Immature natural killer cell (primary cell): ENCODE measurements at places on chromosomes 7 and 10.

DNA sequence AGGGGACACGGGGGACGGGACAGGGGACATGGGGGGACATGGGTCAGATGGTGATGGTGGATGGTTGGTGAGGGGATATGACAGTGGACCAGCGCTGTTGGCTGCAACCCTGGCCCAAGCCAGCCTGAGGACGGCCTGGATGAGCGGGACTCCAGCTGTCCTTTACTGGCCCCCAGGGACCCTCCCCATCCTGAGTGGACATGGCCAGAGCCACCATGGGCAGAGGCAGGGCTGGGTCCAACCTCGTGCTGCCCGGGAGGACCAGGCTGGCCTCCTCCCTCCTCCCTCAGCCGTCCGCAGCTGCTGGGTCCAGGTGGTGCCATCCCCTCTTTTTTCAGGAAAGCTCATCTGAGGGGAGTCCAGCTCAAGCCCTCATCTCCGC lies 30.4 kb downstream of the GET4 start:
- H3K4me1 ChIP-seq, result peaks cover 19% of the 10 kb centered on the region
- H3K36me3 ChIP-seq, result peaks cover 7% of the 10 kb centered on the region
- peaks cover 4% of the 10 kb centered on the region for H3K27me3 ChIP-seq
- no peak overlapping the region for H3K4me3 ChIP-seq
- H3K27ac ChIP-seq, result no peak overlapping the region

- no peaks in the 10 kb centered on the region for H3K36me3 ChIP-seq
- no peak overlapping the region for H3K4me3 ChIP-seq
- no peak overlapping the region for H3K27ac ChIP-seq
- H3K4me1 ChIP-seq, result no peaks in the 10 kb centered on the region
- H3K27me3 ChIP-seq, result no peaks in the 10 kb centered on the region
These were observed 44.0 kb downstream of the GSDME start for GRCh38 chr7:24713039-24713793.

GRCh38 chr7:9958486-9958885 lies 1015.2 kb upstream of the PHF14 start:
- H3K27me3 ChIP-seq, result no peaks in the 10 kb centered on the region
- no peak overlapping the region for H3K4me3 ChIP-seq
- no peaks in the 10 kb centered on the region for H3K4me1 ChIP-seq
- no peak for DNase-seq
- no peaks in the 10 kb centered on the region for H3K36me3 ChIP-seq
- H3K27ac ChIP-seq, result no peak overlapping the region

- H3K27me3 ChIP-seq, result no peaks in the 10 kb centered on the region
- peaks cover 22% of the 10 kb centered on the region for H3K36me3 ChIP-seq
- no peak overlapping the region for H3K4me3 ChIP-seq
- no peak overlapping the region for H3K27ac ChIP-seq
- no peak for DNase-seq
These were observed 11.5 kb downstream of the ZMIZ2 start for GRCh38 chr7:44760034-44760580.

GRCh38 chr7:55132890-55133551 lies 114.2 kb downstream of the EGFR start:
- no peak overlapping the region for H3K4me3 ChIP-seq
- no peak overlapping the region for H3K27ac ChIP-seq
- H3K27me3 ChIP-seq, result no peaks in the 10 kb centered on the region
- no peaks in the 10 kb centered on the region for H3K36me3 ChIP-seq

GRCh38 chr10:116452338-116452720 lies 24.7 kb downstream of the PNLIPRP3 start:
- H3K36me3 ChIP-seq, result no peaks in the 10 kb centered on the region
- no peak overlapping the region for H3K27ac ChIP-seq
- no peak for DNase-seq
- no peak overlapping the region for H3K4me3 ChIP-seq
- H3K4me1 ChIP-seq, result no peaks in the 10 kb centered on the region

DNA sequence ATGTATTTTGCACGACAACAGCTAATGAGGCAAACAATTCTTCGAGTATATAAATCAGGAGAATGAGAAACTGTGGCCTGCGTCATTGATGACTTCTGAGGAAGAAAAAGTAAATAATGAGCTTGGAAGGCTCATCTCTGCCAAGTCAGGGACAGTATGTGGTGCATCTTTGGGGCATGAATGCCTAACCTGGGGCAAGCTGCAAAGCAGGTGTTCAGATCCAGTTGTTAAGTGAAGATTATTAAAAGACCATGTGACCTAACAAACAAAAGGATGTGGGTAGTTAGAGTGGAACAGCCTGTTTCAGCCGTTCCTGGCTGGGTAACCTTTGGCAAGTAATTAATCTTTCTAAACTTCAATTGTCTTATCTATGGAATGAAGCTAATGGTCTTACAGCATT lies 93.0 kb downstream of the LYZL2 start:
- H3K4me3 ChIP-seq, result no peak overlapping the region
- H3K4me1 ChIP-seq, result peaks cover 38% of the 10 kb centered on the region
- no peak for DNase-seq
- H3K36me3 ChIP-seq, result peaks cover 7% of the 10 kb centered on the region
- peak overlapping the region; percentile 36 for H3K27ac ChIP-seq

- DNase-seq, result no peak
- H3K36me3 ChIP-seq, result no peaks in the 10 kb centered on the region
- H3K4me3 ChIP-seq, result no peak overlapping the region
- H3K4me1 ChIP-seq, result peaks cover 1% of the 10 kb centered on the region
These were observed 16.2 kb upstream of the BLNK start for GRCh38 chr10:96287392-96288105.

DNA sequence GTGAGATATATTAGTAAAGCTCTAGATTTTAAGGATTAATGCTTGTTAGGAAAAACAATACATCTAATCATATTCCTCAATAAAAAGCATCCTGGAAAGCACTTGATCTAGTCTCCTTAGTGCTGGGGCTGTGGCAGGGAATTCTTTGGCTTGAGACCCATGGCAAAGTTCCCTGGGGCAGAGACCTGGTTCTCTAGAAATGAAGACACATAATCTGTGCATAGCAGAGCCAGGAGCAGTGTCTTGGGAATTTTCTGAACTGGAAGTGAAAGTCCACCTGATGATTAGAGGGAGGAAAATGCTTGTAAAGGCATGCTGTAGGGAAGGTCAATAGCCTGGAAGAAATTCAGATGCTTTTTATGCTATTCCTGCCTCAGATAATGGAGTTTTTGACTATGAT lies 247.4 kb downstream of the CDK14 start:
- no peak overlapping the region for H3K27ac ChIP-seq
- H3K4me1 ChIP-seq, result no peaks in the 10 kb centered on the region
- no peak for DNase-seq
- peaks cover 2% of the 10 kb centered on the region for H3K27me3 ChIP-seq

DNA sequence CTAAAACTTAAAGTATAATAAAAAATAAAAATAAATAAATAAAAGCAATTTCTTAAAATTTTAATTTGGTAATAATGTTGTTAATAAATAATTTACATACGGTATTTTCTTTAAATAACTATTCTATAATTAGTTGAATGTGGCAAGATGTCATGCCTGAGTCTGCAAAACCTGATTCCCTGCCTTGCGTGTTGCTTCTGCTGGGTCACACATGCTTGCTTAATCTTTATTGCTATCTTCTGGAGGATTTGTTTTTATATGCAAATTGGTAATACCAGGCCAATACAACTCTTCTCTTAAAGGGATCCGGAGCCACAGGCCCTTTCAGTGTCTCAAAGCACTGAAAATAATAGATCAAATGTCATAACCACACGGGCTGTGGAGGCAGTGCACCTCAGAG lies 59.4 kb upstream of the ABCB5 start:
- peaks cover 2% of the 10 kb centered on the region for H3K27me3 ChIP-seq
- DNase-seq, result no peak
- H3K4me1 ChIP-seq, result no peaks in the 10 kb centered on the region
- no peak overlapping the region for H3K27ac ChIP-seq
- no peak overlapping the region for H3K4me3 ChIP-seq

- H3K27ac ChIP-seq, result no peak overlapping the region
- no peak for DNase-seq
- no peak overlapping the region for H3K4me3 ChIP-seq
- H3K36me3 ChIP-seq, result no peaks in the 10 kb centered on the region
These were observed 587.0 kb downstream of the SDK1 start for GRCh38 chr7:3888096-3888495.

DNA sequence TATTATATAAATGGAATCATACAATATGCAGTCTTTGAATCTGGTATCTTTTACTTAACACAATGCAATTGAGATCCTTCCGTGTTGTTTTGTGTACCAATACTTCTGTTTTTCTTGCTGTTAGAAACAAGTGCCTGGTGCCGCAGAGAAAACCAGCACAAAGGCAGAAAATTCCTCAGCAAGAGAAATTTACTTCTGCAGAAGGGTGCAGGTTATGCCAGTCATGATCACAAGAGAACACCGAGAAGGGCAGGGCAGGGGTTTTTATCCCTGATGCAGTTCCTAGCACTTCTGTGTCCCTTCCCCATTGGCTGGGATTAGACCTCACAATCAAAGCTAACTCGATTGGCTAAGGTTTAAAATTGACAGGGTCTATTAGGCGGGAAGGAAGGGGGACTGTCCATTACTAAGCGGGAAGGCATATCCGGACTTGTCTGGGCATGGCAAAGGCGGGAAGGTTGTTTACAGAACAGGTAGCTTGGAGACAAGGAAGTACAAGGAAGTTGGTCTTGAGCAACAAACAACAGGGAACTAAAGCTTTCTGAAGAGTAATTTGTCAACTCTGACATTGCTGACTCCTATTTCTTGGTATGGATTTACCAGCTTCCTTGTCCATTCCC lies 2.4 kb upstream of the ZNF33B start:
- DNase-seq, result no peak
- no peak overlapping the region for H3K4me3 ChIP-seq
- H3K27me3 ChIP-seq, result peaks cover 2% of the 10 kb centered on the region
- peak overlapping the region; percentile 49 for H3K27ac ChIP-seq
- no peaks in the 10 kb centered on the region for H3K36me3 ChIP-seq

GRCh38 chr10:86863484-86863842 lies 94.0 kb downstream of the MMRN2 start:
- H3K4me3 ChIP-seq, result no peak overlapping the region
- DNase-seq, result no peak
- no peaks in the 10 kb centered on the region for H3K4me1 ChIP-seq
- no peaks in the 10 kb centered on the region for H3K27me3 ChIP-seq
- H3K36me3 ChIP-seq, result no peaks in the 10 kb centered on the region
- H3K27ac ChIP-seq, result no peak overlapping the region

DNA sequence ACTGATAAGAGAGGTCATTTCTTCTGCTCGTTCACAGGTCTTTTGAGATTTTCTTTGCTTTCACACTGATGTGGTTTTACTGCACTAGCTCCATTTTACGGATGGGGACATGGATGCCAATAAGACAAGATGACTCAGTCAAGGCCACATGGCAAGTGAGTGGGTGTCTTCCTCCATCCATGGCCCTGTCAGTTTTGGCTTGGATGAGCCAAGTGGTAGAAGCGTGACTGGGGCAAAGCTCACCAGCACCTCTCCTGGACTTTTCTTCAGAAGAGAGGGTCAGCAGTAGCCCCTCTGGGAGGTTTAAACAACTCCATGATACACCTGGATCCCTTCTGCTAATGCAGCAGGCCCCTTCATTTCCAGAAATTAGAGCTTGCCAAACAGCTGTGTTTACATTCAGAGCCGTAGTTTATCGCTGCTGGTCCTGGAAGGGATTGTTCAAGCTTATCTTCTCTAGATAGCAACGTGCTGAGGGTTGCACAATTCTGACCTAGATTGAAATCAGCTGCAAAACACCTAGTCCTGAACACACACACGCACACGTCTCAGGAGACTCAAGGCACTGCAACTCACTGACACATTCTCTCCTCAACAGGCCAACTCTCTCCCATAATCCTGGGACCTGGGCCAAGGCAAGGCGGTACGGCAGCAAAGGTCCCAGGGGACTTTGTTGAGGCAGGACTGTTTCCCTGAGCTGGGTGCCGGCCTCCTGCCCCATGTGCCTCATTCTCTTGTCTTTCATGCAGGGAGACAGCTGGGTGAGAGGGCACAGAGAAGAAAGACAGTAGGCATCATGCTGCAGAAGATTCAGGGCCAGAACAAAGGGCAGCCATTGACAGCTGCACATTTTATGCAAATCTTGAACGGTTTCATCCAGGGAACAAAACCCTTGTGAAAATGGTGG lies 14.2 kb upstream of the PDCD4 start:
- peaks cover 72% of the 10 kb centered on the region for H3K4me1 ChIP-seq
- peak overlapping the region; percentile 90 for H3K27ac ChIP-seq
- no peak for DNase-seq
- H3K27me3 ChIP-seq, result peaks cover 4% of the 10 kb centered on the region
- no peaks in the 10 kb centered on the region for H3K36me3 ChIP-seq

GRCh38 chr10:124027031-124027611 lies 66.3 kb downstream of the CHST15 start:
- H3K27ac ChIP-seq, result no peak overlapping the region
- no peak for DNase-seq
- no peaks in the 10 kb centered on the region for H3K4me1 ChIP-seq

DNA sequence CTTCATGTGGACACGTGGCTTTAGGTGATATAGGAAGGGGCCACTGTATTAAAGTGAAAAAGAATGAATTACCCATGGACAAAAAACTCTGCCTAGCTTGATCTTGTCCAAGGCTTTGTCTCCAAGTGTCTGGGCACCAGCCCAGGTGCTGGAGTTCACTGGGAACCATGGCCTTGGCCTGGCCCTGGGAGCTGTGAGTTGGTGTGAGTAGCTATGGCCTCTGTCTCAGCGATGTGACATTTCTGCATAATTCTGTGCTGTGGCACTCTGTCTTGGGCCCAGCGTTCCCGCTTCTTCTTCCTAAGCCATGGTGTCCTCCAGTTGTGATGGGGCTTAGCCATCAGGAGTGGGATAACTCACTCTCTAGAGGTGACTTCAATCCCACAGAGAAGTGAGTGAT lies 119.0 kb upstream of the PPP2R2D start:
- peaks cover 8% of the 10 kb centered on the region for H3K36me3 ChIP-seq
- no peak for DNase-seq
- H3K27me3 ChIP-seq, result no peaks in the 10 kb centered on the region
- H3K4me1 ChIP-seq, result no peaks in the 10 kb centered on the region

DNA sequence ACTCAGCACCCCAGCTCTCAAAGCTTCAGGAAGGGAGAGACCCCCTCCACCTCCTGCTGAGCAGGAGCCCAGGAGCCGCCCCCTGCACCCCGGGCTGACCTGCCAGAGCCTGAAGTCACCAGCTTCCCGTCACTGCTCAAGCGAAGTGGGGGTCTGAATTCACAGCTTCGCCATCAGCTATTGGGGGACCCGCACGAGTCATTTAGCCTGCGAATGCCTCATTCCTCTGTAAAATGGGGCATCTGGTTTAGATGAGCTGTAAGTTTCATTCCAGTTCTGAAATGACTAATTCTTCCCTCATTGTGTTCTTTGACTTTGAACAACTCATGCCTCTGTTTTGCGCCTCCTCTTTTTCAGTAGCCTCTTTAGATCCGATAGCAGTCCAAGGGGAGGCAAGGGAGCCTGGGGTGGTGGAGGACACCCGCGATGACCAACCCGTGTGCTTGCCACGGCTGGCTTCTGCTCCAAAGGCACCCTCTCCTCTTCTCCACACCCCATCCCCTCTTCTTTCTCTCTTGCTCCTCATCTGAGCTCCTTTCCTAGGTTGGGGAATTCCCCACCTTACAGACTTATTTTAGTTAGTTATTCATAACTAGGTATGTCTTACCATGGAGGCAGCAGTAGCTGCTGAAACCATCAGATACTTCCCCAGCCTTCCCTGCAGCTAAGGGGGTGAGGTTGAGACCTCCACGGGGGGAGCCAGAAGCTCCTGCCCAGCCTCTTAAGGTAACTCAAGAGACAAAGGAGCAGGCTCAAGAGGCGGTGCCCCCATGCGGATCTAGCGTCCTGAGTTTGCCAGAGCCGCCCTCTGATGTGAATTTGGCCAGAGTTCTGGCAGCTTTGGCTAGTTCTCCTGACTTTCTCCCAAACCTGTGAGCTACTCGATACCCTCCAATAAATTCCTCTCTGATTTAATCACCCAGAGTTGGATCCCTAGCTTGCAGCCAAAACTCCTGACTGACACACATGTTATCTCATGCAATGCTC lies 47.7 kb downstream of the RBM17 start:
- no peak overlapping the region for H3K4me3 ChIP-seq
- no peak for DNase-seq
- no peaks in the 10 kb centered on the region for H3K36me3 ChIP-seq
- H3K27ac ChIP-seq, result no peak overlapping the region
